Activated CD4-positive, alpha-beta T cell treated with anti-CD3 and anti-CD28 coated beads for 1 hour (primary cell): ENCODE measurements at places on chromosomes 4 and X.

DNA sequence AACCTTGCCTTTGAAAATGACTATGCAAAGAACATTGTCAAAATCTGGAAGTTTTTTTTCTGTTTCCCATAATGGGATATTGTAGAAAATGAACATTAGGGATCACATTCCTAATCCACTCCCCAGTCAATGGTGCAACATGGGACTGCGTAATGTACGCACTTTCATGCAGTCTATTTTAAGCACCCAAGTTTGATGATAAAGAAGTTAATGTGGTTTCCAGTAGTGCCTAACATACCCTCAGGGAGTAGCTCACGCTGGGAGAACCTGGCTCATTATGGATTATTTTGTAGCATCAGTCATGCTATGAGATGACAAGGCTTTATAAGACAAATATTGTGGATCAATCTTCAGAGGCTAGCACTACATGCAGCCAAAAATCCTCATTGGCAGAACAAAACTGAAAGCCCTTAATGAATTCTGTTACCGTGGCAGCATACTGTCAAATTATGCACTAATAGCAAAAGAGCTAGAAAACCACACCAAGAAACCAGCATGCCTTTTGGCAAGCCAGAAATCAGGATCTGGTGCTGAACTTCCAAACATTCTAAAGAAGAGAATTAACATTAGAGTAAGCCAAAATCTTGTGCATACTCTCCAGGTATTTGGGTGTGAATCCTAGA lies 1392.8 kb upstream of the TENM3 start:
- DNase-seq = no peak

DNA sequence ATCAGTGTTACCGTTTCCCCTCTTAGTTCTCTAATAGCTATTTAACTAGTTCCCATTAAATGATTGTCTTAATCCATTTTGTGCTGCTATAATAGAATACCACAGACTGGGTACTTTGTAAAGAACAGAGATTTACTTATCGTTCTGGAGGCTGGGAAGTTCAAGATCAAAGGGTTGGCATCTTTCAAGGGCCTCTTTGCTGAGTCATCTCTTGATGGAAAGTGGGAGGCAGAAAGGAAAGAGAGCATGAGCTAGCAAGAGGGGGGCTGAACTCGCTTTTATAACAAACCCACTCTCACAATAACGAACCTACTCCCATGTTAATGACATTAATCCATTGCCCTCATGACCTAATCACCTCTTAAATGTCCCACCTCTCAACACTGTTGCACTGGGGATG lies 17.4 kb upstream of the NKX3-2 start:
- DNase-seq = no peak

GRCh38 chr4:526189-526909 lies 27.3 kb downstream of the PIGG start:
- no peak for DNase-seq

- DNase-seq = no peak
Measured at GRCh38 chr4:59945716-59946115, 1254.4 kb upstream of the ADGRL3 start.
